ENCODE measurements at places on chromosomes 4 and X.

DNA sequence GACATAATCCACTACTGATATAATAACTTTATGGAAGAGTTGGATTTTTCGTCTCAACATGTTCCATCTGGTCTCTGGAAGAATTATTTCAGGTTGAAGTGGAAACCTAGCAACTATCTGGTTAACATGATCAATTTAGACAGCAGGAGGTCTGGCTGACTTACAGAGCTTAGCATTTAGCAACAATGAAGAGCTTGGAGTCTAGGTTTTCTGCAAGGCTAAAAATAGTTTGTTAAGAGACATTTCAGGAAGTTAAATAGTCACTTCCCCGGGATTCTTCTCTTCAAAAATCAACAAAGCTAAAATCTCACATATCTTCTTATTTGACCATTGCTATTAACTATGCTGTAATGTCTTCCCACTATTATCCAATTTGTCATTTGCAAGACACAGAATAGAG lies 418.6 kb upstream of the DIPK2B start:
- no peaks in the 10 kb centered on the region for H3K4me1 ChIP-seq
- no peak overlapping the region for H3K4me3 ChIP-seq
- no peak overlapping the region for H3K27ac ChIP-seq
- no peaks in the 10 kb centered on the region for H3K27me3 ChIP-seq
- no peaks in the 10 kb centered on the region for H3K36me3 ChIP-seq

- H3K36me3 ChIP-seq = no peaks in the 10 kb centered on the region
- no peak overlapping the region for H3K4me3 ChIP-seq
- no peaks in the 10 kb centered on the region for H3K4me1 ChIP-seq
Measured at GRCh38 chr4:26893491-26893890, 32.9 kb downstream of the STIM2 start.

- H3K36me3 ChIP-seq = no peaks in the 10 kb centered on the region
- H3K27me3 ChIP-seq = no peaks in the 10 kb centered on the region
- H3K4me3 ChIP-seq = no peak overlapping the region
- no peak for DNase-seq
Measured at GRCh38 chrX:2521092-2521926, 20.5 kb upstream of the DHRSX start.

- no peaks in the 10 kb centered on the region for H3K36me3 ChIP-seq
- no peak overlapping the region for H3K4me3 ChIP-seq
- DNase-seq = no peak
- H3K4me1 ChIP-seq = no peaks in the 10 kb centered on the region
- no peaks in the 10 kb centered on the region for H3K27me3 ChIP-seq
Measured at GRCh38 chr4:17332478-17332877, 179.4 kb downstream of the QDPR start.

DNA sequence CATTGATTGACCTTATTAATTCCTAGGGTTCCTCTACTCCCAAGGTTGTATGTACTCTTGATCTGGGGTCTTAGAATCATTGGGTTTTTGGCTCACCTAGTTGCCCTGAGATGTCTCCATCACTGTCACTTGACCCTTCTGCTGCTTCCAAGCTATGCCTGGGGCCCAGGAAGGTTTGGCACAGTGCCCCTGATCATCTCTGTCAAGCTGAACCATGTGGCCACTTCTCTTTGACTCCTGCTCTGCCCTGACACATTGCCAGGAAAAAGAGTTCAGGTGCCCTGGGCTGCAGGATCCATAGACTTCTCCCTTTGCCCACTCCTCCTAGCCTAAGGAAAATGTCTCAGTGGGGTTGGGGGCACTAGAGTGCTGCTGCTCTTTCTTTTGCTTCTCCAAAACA lies 3.9 kb upstream of the CHST7 start:
- H3K27ac ChIP-seq = no peak overlapping the region
- H3K27me3 ChIP-seq = peaks cover 6% of the 10 kb centered on the region
- H3K4me3 ChIP-seq = no peak overlapping the region
- no peaks in the 10 kb centered on the region for H3K36me3 ChIP-seq
- DNase-seq = no peak

- H3K27me3 ChIP-seq = no peaks in the 10 kb centered on the region
- H3K4me1 ChIP-seq = no peaks in the 10 kb centered on the region
- no peak overlapping the region for H3K27ac ChIP-seq
- no peak overlapping the region for H3K4me3 ChIP-seq
Measured at GRCh38 chrX:71650333-71650969, 16.9 kb upstream of the LOC101059915 start.

GRCh38 chrX:19566359-19567222 lies 51.3 kb upstream of the MAP3K15 start:
- peaks cover 3% of the 10 kb centered on the region for H3K4me1 ChIP-seq
- no peaks in the 10 kb centered on the region for H3K36me3 ChIP-seq
- no peaks in the 10 kb centered on the region for H3K27me3 ChIP-seq
- DNase-seq = no peak
- no peak overlapping the region for H3K27ac ChIP-seq

DNA sequence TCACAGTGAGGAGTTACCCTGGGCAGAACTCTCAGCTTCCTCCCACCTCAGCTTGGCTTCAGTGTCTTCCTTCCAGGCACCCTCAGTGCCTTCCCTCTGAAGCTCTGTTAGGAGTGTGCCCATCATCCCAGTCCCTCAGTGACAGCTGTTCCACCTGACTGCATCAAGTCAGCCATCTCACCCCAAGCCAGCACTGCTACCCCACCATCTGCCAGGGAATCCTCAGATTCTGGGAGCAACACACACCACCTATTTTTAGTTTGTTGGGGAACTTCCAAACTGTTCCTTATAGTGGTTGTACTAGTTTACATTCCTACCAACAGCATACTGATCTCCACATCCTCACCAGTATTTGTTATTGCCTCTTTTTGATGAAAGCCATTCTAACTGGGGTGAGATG lies 182.9 kb downstream of the RELL1 start:
- DNase-seq = no peak
- no peak overlapping the region for H3K27ac ChIP-seq
- H3K4me3 ChIP-seq = no peak overlapping the region
- no peaks in the 10 kb centered on the region for H3K4me1 ChIP-seq

DNA sequence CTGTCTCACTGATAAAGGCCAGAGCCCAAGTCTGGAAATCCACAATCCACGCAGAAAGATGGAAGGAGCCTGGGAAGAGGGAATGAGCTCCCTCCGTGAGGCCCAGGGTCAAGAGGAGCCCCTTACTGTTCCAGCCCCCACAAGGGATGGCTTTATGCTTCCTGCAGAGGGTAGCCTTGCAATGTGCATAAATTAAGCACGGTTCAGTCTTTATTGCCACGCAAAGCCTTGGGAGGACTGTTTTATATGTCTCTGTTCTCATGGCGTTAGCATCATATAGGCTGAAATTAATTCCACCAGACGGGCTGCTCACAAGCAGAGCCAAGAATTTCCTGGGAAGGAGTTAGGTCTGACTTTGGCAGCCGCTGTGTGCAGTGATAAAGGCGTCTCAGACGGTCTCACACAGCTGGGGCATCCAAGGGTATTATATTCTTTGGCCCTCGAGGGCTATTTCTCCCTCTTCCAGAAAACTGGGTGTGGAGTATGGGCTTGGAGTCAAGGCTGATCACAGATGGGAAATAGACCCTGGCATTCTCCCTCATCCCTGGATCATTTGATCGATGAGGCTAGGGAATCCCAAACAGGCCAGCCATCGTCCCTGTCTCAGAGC lies 38.5 kb downstream of the CYTL1 start:
- no peaks in the 10 kb centered on the region for H3K27me3 ChIP-seq
- no peak for DNase-seq
- H3K27ac ChIP-seq = no peak overlapping the region
- H3K4me3 ChIP-seq = no peak overlapping the region
- H3K4me1 ChIP-seq = peaks cover 5% of the 10 kb centered on the region

DNA sequence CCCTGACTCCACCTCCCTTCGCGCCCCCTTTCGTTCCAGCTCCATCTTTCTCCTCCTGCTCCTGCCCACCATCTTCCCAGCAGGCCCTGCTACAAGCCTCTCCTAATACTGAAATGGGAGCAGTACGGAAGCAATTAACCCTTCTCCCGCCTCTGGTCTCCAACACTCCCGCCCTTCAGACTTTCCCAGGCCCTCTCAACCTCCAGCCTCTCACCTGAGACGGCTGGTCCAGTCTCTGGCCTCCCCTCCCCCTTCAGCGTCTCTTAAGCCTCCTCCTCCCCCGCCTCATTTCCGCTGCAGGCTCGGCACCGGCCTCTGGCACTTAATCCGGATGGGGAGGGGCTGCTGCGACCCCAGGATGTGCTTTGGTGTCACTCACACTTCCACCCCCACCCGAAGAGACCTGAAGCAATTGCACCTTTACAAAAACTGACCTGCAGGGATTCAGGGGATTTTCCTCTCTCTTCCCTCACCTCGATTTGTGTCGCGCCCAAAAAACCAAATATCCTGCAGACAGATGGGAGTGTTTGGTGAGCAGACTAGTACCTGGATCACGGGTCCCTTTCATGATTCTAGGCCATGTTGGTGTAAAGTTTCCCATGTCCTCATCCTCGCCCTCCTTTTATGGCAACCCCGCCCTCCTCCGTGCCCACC lies 657 bp downstream of the TCEAL8 start:
- peak; percentile 45 for DNase-seq
- peak overlapping the region; percentile 73 for H3K4me3 ChIP-seq
- H3K4me1 ChIP-seq = peaks cover 2% of the 10 kb centered on the region

GRCh38 chr4:184968784-184969201 lies 49.5 kb upstream of the HELT start:
- H3K36me3 ChIP-seq = no peaks in the 10 kb centered on the region
- no peaks in the 10 kb centered on the region for H3K4me1 ChIP-seq
- H3K27me3 ChIP-seq = no peaks in the 10 kb centered on the region
- no peak for DNase-seq
